ENCODE measurements at places on chromosomes 3 and 15.

DNA sequence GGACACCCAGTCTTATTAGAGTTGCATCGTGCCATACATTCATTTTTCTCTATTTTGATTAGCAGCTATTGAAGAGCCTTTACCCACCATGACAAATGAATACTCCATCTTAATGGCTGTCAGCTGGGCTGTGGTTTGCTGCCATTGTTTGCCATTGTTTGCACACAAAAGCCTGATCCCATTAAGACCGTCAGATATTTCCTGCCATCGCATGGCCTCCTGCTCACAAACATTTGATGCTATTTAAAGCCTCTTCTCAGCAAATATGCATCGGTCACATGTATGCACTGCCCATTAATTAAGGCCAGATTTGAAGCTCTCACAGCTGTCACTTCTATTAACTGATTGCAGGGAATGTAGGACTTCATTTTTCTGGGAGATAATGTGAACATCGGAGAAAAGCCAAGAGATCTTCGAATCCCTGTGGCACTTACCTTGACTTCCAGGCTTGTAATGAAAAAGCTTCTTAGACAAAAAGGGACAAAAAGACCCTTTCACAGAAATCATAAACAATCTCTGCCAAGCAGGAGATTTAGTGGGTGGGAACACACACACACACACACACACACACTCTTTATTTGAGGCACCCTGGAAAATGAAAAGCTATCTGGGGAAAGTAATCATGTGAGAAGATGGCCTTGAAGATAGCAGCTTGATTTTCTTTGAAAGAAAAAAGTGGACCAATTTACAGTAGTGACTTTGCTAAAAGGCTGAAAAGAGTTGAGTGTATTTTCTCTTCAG is 175.4 kb upstream of the NR2E3 start:
- no peak for DNase-seq

- DNase-seq = no peak
Observed at GRCh38 chr3:44885618-44886017, 11.2 kb downstream of the TGM4 start.

GRCh38 chr3:78792733-78793132 is 975.1 kb downstream of the ROBO1 start:
- DNase-seq = no peak

GRCh38 chr3:12027184-12027846 is 23.1 kb downstream of the SYN2 start:
- DNase-seq = no peak

GRCh38 chr3:64509206-64509605 is 178.6 kb downstream of the ADAMTS9 start:
- DNase-seq = no peak

DNA sequence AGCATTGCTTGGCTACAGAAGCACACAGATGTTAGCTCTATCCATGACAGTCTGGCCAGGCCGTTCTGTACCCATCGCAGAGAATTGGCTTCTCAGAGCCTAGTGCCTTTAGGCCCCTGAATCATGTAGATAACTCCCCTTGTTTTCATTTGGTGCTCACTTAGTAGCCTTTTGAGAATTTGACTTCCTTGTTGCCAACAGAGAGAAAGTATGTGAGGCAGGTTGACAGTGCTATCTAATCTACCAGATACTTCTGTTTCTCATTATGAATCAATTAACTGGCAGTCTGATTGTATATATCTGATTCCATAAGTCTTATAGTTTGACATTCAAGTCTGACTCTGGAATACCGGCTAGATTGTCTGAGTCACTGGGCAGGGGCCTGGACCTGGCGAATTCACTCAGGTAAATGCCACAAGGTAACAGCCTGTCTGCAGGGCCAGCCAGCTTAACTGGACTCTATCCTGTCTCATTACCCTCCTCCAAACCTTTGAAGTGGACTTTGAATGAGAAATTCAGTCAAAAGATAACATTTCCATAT is 160.2 kb downstream of the GHSR start:
- DNase-seq = no peak

DNA sequence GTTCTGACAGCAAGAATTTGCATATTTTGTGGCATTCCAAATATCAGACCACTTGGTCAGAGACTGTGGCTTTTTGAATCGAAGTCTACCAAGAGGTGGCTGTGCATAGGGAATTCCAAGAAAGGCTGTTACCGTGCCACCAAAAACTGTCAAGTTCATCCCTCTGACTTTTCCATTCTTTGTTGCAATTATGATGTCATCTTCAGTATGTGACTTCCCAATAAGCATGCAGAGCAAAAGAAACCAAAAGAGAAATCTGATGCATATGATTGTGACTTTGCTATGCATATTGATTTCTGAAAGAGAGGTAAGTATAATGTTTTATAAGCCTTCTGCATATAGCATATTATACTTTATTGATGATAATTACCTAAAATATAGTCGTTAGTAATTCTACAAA is 6.5 kb downstream of the BCHE start:
- DNase-seq = no peak

- DNase-seq = no peak
Observed at GRCh38 chr15:24772266-24772665, 96.7 kb downstream of the NPAP1 start.

- no peak for DNase-seq
Observed at GRCh38 chr15:78909160-78909695, 35.6 kb downstream of the CTSH start.

GRCh38 chr15:101047301-101047781 is 128.2 kb downstream of the LRRK1 start:
- no peak for DNase-seq

GRCh38 chr3:178129109-178129508 is 407.1 kb upstream of the KCNMB2 start:
- DNase-seq = no peak

GRCh38 chr3:184503647-184504046 is 57.9 kb upstream of the EPHB3 start:
- DNase-seq = no peak

DNA sequence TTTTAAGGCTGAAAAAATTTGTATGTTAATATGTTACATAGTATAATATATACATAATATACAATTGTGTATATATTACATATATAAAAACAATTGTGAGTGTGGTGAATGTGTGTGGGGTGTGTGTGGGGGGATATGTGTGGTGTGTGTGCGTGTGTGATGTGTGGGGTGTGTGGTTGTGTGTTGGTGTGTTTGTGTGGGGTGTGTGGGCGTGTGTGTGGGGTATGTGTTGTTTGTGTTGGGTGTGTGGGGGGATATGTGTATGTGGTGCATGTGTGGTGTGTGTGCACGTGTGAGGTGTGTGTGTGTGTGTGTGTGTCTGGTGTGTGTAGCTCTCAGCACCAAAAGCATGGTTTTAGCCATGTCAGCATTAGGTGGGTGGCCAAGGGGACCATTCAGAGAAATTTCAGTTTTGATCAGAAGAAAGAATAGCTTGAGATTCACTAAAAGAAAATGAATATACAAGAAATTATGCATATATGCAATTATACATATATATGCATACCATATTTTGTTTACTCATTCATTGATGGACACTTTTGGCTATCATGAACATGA is 118.9 kb downstream of the ALDH1A2 start:
- DNase-seq = no peak

DNA sequence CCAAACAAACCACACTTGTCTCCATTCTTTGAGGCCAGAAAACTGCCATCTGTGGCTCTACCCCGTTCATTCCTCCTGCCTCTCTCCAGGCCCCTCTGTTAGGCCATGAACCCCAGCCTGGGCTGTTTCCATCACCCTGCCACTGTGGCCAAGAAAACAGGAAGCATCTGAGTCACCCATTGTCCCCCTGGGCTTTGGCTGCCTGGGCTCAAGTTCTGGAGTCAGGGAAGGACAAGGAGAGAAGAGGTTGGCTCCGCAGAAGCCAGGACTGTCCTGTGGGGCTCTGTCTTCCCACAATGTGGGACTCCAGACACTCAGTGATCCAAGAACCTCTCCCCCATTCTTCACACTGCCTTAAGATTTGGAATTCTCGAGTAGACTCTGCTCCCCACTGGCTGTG is 14.8 kb upstream of the LCTL start:
- DNase-seq = no peak

GRCh38 chr3:66464512-66464894 is 36.3 kb downstream of the LRIG1 start:
- no peak for DNase-seq

DNA sequence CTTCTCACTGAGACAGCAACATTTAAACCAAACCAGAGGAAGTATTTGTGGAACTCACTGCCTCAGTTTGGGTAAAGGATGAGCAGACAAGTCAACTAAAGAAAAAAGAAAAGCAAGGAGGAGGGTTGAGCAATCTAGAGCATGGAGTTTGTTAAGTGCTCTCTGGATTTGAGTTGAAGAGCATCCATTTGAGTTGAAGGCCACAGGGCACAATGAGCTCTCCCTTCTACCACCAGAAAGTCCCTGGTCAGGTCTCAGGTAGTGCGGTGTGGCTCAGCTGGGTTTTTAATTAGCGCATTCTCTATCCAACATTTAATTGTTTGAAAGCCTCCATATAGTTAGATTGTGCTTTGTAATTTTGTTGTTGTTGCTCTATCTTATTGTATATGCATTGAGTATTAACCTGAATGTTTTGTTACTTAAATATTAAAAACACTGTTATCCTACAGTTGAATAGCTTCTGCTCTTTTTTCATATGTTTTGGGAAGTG is 23.3 kb downstream of the CLDN18 start:
- DNase-seq = no peak

DNA sequence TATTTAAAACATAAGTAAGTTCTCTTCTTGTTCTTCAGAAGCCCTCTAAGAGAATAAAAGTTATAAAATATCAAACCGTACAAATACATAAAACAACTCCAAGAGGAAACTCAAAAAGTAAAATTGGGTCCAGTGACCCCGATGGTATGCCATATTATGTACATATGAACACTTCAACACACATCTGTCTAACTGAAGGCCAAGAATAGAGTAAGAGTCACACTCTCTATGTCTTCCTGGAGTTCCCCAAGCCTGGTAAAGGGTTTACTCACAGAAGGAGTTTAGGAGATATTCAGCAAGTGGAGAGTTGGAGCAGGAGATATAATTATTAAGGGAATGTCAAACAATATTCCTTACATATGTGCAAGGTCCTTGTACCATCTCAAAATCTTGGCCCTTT is 101.3 kb upstream of the EIF1B start:
- DNase-seq = no peak

DNA sequence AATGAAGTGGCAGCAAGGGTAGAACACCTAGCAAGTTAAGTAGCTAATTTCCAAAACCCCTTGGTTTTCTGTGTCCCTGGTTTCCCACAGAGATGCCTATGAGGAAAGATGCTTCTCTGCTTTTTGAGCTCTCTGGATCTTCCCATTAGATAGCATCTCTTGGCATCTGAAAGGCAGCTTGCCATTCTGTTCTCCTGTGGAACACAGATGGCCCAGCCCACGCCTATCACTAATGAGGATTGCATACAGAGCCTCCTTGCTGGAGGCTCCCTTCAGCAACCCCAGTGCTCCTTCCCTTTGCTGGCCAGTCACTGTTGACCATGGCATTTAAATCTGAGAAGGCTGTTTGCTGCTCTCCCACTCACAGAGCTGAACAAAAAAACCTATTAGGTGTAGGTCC is 34.4 kb upstream of the ETV5 start:
- no peak for DNase-seq

GRCh38 chr15:81751256-81751655 is 294.6 kb downstream of the MEX3B start:
- DNase-seq = no peak

- DNase-seq = no peak
Observed at GRCh38 chr3:129196601-129197000, 12.9 kb upstream of the CNBP start.

DNA sequence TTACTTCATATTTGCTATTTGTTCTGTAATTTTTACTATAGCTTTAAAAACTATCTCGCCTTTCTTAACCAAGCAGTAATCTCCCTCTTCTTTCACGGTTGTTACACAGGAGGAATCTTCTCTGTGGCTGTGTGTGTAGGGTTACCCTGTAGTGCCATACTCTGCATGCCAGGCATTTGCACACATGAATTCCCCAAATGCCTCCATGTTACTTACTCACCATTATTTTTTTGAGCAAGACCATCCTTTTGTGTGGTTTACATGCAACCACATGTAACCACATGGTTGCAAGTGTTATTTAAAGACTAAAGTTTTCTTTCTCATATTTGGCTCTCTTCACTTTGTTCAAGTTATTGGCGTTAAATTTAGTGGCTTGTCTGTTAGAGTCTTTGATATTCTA is 45.5 kb downstream of the HPS3 start:
- no peak for DNase-seq

GRCh38 chr3:147509448-147509847 is 100.3 kb downstream of the ZIC1 start:
- DNase-seq = no peak

DNA sequence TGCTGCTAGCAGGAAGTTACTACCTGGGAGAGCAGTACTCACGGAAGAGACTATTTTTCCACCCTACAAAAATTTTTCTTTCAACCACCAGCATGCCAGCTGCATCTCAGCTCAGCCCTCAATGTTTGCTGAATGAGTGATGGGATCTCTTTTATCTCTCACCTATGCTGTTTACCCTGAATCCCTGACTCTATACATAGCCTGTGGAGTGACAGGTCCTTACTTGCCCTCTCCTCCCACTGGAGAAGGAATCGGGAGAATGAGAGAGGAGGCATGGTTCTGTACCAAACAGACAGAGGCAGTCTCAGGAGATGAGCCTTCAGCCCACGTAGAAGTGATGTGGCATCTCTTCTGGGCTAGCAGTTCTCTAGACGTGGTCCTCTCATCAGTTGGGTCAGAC is 6.7 kb upstream of the DGKG start:
- no peak for DNase-seq

GRCh38 chr3:55203546-55203945 is 275.7 kb upstream of the LRTM1 start:
- no peak for DNase-seq

GRCh38 chr3:128504963-128505730 is 12.1 kb upstream of the GATA2 start:
- DNase-seq = no peak

DNA sequence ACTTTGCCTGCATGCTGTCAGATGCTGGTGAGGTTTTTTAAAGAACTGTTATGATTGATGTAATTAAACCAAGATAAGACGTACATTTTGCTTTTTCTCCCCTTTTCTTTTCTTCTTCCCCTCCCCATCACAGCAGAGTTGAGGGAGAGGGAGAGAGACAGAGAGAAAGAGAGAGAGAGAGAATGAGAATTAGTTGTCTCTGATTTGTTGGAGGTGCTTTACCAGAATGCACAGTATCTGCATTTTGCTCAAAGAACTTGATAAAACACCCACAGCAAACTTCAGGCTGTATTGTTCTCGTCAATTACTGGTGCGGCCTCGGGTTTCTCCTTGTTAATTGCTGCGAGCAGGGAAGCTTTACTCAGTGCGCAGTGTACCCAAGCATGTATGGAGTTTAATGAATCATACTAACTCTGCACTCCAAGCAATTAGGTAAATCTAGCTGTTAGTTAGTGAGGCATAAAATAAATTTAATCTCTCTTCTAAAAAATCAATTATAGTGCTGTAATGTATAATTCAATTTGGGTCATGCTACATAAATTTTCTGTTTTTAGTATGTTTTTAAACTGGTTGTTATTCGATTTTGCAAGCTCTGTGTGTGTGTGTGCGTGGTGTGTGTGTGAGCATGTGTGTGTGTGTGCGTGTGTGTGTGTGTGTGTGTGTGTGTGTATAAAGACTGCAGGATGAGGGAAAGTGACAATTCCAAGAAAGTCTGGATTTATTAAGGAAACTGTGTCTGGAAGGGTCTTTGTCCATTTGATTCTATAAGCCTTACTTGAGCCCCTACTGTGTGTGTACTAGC is 273.4 kb downstream of the TLE3 start:
- no peak for DNase-seq

Data from activated CD4-positive, alpha-beta T cell treated with anti-CD3 and anti-CD28 coated beads for 1 hour (primary cell).